Activated T-helper 17 cell treated with anti-CD3 and anti-CD28 coated beads, Interleukin-2, amount 50 U/mL, for 72 hours (primary cell): ENCODE measurements at places on chromosomes 6 and 20.

DNA sequence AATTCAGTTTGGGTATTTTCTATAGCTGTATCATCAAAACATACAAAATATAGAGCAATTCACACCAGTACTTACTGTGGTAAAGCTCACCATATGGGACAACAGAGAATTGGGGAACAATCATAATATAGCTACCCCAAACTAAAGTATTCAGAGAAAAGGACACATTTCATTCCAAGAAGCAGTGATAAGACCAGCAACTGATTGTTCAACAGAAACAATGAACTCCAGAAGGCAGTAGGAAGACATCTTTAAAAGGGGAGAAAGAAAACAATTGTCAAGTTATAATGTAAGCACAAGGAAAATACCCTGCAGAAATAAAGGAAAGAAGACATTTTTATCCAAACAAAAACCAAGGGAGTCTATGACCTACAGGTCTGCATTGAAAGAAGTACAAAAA, 210.9 kb downstream of the ZFAND3 start:
- ATAC-seq = no peak

- no peak for ATAC-seq
Observed at GRCh38 chr6:129753422-129753821, 43.4 kb upstream of the ARHGAP18 start.

DNA sequence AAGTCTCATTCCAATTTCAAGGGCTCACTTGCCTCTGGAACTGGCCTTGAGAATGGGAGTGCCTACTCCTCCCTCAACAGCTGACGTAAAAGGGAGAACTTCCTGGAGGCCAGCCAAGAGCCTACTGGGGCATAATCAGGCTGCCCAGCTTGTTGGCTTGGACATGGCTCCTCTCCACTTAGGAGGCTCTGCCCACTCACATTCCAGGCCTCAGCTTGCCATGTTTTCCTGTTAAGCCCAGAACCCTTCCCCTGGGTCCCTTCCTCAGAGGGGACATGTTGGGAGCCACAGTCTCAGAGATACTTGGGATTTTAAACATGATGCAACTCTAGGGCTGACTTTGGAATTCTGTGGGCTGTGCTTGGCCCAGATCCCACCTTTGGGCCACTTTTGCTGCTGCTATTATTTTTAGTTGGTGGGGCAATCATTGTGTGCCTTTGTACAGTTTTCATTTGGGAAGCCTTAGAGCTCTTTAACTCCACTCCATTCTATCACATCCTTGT, 31.5 kb upstream of the ADTRP start:
- no peak for ATAC-seq

DNA sequence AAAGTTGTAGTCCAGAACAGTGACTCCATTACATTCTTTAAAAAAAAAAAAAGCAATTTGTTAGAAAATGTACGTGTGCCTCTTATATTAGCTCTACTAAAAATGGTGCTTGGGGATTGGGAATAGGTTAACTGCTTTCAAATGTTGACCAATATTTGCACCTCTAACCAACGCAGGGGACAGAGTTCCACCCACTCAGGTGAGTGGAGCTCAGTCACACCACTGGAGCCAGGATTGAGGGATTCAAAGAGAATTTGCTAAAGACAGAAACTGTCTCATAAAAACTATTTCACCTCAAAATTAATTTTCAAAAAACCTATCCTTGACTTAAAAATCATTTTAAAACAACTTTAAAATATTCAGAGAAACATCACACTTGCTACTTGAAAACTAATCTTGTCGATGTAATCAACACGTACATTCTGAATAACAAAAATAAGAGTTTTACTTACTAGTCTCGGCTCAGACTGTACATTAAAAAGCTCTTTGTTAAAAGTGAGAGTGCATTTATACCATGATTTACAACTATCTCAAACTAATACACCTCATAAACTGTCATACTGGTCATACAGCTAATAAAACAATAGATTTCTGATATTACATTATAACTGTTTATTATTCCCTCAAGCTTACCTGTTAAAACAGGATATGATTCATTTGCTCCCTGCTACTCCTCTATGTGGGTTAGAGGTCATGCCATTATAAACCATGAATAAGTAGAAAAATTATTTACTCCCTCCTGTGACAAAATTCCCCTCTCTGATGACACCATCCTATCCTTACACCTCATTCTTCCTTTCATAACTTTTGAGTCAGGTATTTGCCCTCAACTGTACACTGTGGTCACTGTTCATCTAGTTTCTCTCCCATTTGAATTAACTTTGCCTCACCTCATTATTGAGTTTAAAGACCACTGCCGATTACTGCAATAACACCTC, 88.6 kb downstream of the PDE10A start:
- peak; percentile 87 for ATAC-seq

DNA sequence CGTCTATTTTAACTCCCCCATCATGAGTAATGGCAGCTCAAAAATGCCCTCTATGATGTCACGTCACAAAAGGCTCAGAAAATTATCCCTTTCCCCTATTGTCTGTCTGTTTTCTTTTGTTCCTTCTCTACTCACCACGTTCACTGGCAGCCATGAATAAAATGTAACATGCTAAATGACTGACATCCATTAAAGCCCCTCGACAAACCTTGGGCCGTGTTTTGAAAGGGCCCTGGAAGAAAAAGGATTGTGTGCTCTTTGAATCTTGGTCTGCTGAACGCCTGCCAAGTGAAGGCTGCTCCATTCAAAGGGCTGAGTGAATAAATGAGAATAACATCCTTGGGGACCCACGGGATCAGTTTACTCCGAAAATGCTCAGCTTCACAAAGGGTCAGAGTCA, 118.7 kb downstream of the RPS12 start:
- ATAC-seq = no peak

DNA sequence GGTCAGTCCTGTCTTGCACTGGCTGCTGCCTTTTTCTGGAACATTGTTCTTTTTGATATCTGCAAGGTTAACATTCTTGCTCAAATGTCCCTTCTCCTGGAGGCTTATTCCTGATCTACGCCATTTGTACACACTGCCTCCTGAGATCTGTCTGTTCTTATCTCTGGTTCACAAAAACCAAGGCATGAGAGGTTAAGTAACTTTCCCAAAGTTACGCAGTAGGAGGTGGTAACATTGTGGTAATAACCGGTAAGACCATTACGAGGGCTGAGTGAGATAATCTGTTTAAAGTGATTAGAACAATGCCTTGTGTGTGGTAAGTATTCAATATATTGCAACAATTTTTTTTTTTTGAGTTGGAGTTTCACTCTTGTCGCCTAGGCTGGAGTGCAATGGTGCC, 132.1 kb downstream of the FNDC1 start:
- ATAC-seq = no peak

DNA sequence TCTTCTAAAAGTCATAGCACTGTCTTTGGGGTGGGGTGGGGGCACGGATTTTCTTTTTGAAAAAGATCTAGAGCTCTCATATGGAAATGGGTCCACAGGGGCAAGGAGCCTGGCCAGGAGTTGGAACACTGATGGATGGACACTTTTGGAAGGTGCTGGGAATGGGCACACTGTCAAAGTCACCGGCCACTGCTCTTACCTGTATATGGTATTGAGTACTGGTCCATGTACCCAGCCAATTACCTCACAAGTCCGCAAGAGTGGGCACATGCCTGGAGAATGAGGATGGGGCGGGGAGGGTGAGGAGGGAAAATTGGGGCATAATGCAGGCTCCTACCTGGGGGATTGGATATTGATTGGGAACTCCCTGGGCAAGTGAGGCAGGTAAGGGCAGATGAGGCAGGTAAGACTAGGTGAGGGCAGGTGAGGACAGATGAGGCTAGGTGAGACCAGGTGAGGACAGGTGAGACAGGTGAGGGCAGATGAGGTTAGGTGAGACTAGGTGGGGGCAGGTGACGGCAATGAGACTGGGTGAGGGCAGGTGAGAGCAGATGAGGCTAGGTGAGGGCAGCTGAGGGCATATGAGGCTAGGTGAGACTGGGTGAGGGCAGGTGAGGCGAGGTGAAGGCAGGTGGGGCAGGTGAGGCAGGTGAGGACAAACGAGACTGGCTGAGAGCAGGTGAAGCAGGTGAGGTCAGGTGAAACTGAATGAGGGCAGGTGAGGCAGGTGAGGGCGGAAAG, 167.9 kb downstream of the NRN1 start:
- no peak for ATAC-seq

GRCh38 chr6:81889377-81890053, 137.0 kb upstream of the TENT5A start:
- ATAC-seq = no peak

- ATAC-seq = no peak
Observed at GRCh38 chr6:116840091-116840490, 11.2 kb upstream of the GPRC6A start.

DNA sequence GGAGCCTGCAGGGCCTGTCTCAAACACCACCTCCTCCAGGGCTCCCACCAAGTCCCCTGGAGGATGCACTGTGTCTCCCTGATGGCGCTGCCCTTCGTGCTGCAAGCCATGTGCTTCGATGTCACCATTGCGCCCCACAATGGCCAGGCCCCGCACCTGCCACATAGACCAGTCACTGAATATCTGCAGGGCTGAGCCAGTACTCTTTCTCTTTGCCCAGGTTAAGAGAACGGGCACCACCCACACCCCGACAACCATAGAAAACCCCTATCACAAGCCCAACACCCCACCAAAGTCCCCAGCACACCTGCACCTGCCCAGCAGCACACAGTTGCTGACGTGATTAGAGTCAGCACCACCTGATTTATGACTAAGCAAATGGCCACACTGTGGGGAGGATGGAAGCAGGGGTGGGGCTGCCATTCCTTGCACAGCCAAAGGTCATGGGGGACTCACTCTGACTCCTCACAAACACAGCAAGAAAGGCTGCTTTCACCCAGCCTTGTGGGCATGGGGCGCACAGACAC, 104.3 kb downstream of the SLC23A2 start:
- ATAC-seq = peak; percentile 63

- ATAC-seq = peak; percentile 74
Observed at GRCh38 chr6:129672881-129673631, 36.9 kb downstream of the ARHGAP18 start.

- ATAC-seq = peak; percentile 96
Observed at GRCh38 chr6:12030993-12031550, 19.0 kb downstream of the HIVEP1 start.

- no peak for ATAC-seq
Observed at GRCh38 chr20:57440678-57441509, 49.7 kb downstream of the RBM38 start.

DNA sequence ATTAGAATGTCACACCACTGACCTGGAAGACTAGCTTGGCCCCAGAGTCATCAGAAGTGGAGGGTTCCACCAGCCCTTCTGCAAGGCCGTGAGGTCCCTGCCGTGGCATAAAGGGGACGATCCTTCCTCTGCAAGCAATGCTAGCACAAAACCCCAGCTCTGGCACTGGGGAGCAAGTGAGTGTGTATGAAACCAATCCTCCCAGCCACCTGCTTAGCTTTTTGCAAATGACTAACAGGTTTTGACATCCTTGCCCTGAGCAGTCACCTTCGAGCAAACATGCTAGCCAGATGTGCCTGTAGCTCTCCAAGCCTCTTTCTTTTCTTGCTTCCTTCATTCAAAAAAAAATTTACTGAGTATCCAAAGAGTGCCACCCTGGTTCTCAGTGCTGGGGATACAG, 8.6 kb downstream of the SULF2 start:
- no peak for ATAC-seq

GRCh38 chr6:147156799-147157382, 47.3 kb upstream of the STXBP5 start:
- ATAC-seq = no peak

GRCh38 chr6:121593011-121593641, 157.7 kb downstream of the GJA1 start:
- ATAC-seq = no peak

DNA sequence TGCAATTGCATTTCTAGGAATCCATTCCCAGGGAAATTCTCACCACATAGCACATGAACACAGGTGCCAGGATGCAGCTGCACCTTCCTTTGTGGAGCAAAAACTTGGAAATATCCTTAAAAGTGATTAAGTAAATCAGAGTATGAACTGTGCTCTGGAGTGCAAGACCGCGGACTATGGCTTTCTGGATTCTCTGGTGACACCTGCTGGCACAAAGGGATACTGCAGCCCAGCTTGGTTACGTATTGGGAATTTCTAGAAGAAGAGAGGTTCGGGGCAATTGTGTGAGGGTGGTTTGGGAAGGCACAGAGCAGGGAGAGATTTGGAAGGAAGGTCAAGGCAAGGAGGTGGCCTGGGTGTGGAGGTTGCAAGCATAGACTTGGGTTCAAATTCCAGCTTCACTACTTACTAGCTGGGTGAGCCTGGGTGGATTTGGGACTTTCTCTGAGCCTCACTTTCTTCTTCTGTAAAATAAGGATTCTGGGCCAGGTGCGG, 15.9 kb upstream of the PEDS1 start:
- ATAC-seq = peak; percentile 32
